Activated CD4-positive, alpha-beta T cell treated with anti-CD3 and anti-CD28 coated beads for 36 hours (primary cell): ENCODE measurements at places on chromosomes 3 and 15. TPM values are rescaled to one million over a fixed set of nuclear protein-coding genes. Genes with fewer than 3 reads are reported as not detected.

Gene KLHL40
- total RNA-seq = not detected

Gene TTLL13
- total RNA-seq = 0.39 TPM

Gene AHSG
- total RNA-seq = not detected

Gene GREM1
- not detected for total RNA-seq

Gene ARHGEF3
- total RNA-seq = 34.4 TPM

Gene DIS3L
- total RNA-seq = 24.6 TPM

Gene RARRES1
- total RNA-seq = not detected

GRCh38 chr3:133943639-133944141 is 48.0 kb upstream of the RAB6B start:
- no peak for DNase-seq

DNA sequence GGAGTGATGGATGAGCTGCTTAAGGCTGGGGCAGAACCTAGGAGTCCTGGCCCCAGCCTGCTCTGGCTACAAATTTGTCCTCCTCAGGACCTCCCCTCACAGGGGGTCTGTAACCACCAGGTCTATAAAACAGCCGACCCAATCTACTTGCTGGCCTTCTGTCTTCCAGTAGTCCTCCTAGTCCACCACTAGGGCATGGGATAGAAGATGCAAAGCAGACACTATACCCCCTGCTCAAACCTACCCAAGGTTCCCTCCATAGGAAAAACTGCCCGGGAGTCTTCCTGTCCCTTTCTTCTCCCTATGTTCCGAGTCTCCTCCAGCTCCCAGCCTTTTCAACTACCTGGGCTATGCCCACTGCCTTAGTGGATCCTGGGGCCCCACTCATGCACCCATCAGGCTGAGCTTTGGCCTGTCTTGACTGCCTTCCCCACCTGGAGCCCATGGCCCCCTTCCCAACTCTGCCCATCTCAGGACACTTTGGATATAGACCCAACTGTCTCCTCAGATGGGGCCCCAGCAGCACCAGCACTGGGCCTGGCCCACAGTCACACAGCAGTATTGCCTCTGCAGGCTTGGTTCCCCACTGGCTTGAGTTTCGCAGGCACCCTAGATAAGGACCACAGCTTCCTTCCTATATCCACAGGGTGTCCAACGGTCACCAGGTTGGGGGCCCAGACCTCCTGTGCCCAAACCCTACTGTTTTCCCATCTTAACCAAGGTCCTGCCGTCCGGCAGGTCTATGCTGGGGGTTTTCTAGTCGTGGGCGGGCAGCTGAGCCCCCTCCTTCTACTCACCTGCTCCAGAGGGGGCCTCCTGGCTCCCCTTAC is 1.1 kb downstream of the HYAL3 start:
- no peak for DNase-seq

DNA sequence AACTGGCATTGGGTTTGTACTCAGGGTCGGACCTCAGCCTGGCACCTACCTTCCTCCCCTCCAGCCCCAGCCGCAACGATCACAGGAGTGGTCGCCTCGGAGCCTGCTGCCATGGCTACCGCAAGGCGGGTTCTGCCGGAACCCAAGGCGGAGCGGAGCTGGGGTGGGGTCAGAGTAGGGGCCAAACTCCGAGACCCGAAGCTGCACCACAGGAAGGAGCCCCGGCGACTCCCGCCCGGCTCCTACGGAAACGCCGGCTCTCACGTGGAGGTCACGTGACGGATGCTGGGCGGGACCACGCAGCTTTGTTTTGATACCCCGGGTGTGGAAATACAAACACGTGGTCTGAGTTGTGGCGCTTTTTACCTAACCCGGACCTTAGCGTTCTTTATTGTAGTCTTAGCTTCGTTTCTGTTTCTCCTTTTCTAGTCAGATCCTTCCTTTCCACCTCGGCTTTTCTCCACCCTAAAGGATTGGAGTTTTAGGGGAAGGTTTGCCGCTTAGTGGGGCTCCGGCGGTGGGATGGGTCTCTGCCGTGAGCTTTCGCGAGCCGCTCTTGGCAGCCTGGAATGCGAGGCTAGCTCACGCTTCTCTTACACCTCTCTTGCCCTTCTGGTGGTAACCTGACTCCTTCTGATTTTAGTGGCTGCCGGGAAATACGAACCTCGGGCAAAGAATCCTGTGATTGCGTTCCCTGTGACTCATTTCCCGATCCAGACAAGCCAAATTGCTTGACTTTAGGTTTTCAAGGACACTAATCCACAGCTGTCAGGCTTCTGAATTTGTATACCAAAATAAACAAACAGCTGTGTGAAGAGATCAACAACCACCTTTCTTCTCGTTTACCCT is at the start of gene HSPBAP1:
Gene HSPBAP1, minus strand, starts transcription at position 264 of the 849 bp plus-strand sequence. Its CDS starts 151 bp downstream, at position 113.
- peak; percentile 93 for DNase-seq

- DNase-seq = no peak
These were observed 78.5 kb downstream of the TRAK1 start for GRCh38 chr3:42169579-42170120.

GRCh38 chr3:52754373-52754772 is 16.4 kb downstream of the NEK4 start:
- DNase-seq = no peak

DNA sequence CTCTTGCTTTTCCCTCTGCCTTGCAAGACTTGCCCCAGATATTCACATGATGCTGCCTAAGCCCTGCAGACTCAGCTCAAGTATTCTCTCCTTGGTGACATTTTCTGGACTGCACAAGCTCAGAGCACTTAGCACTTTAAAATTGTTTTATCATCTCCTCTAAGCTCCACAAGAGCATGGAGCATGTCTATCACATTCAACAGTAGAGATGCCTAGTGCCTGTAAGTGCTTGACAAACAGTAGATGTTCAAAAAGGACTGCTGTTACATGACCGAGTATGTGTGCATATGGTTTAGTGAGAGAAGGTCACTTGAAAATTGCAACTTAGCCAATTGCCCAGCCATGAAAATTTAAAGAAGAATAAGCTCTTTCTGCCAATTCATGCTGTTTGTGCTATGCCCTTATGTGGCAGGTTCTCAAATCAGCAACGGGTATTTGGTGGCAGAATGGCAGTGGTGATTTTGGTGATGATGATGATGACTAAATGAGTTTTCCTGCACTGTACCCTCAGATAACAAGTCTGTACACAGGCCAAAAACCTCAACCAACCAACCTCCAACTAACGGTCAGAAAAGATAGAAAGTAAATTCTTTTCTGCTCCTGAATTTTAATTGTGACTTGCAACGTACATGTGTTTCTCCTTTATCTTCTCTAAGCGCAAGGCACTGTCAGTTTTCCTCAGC is 647.2 kb upstream of the UBE2E2 start:
- no peak for DNase-seq

DNA sequence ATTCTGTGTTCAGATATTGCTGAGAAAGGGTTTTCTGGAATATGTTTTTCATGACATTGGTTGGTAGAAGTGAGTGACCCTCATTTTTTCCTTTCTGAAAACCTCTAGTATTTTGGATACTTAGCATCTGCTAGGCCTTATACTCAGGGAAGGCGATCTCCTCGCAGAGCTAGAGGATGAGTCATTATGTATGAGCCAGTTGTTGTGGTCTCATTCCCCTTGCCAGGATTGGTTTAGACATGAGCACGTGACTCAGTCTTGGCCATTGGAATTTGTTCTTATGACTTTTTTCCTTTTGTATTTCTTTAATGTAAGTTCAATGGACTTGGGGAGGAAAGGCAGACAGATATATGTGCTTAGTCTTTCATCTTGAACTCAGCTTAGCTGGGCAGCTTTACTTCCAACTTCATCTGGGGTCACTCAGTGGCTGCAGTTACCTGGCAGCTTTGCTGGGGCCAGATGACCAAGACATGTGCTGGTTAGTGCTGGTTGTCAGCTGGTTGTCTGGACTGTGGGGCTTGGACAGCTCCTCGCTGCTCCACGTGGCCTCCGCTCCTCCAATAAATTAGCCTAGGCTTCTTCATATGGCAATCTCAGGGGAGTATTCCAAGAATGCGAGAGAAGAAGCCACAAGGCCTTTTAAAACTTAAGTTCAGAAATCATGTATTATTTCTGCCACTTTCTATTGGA is 207.5 kb downstream of the IL20RB start:
- DNase-seq = no peak
